ENCODE measurements at places on chromosomes 16 and 17. TPM values are rescaled to one million over a fixed set of nuclear protein-coding genes. Genes with fewer than 3 reads are reported as not detected.

GCGR gene
- not detected for total RNA-seq

SMIM36 gene
- not detected for total RNA-seq

USP6 gene
- 0.06 TPM for total RNA-seq

MAPK7 gene
- total RNA-seq = 46.5 TPM

GRCh38 chr17:3894911-3895343 lies 2.1 kb upstream of the CAMKK1 start:
- DNase-seq = no peak

DNA sequence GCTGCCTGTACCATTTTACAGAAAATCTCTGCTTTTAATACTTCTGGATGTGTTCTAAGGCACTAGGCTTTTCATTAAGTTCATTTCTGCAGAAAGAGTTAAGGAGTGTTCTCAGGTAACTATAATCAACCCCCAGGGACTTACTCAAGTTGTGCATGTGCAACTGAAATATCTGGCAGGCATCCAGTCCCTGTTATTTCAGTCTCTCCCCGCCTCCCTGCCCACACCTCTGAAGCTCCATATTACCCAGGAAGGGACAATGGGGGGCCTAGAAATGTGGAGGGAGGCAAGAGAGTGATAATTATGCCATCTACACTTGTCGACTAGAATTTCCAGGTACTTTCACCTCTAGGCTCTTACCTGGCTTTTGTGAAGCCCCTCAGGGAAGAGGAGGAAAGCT lies 432.2 kb downstream of the MAF start:
- DNase-seq = no peak

DNA sequence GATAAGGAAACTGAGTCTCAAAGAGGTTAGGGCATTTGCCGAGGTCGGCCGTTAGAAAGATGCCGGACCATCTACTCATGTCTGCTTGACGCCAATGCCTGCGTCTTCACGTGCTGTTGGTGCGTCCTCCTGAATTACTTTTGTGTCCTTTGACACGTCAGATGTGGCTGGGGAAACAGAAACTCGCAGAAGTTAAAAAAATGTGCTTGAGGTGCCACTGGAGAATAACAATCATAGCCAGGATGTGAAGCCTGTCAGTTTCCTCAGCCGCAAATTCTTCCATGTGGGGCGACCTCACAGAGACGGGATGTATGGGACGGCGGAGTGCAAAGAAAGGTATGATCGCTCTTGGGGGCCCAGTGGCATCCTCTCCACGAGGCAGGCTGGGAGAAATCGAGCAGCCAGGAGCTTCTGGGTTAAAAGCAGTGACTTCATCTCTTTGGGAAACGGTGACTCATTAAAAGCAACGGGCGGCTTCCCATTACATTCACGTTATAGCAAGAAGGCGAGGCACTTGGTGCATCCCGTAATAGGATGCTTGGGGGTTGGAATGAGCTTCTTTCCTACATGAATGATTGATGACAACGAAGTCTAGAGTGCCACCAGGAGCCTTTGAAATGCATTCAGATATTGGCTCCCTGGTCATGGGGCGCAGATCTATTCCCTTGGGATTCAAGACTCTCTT lies 67.8 kb downstream of the BMERB1 start:
- DNase-seq = no peak

GRCh38 chr16:74558873-74559272 lies 48.0 kb downstream of the GLG1 start:
- DNase-seq = no peak

- no peak for DNase-seq
Measured at GRCh38 chr16:72805486-72805885, 242.4 kb downstream of the ZFHX3 start.

GRCh38 chr16:68446681-68447652 lies 1.3 kb downstream of the SMPD3 start:
- no peak for DNase-seq

GRCh38 chr17:18107061-18107790 lies 1.3 kb upstream of the MYO15A start:
- no peak for DNase-seq

DNA sequence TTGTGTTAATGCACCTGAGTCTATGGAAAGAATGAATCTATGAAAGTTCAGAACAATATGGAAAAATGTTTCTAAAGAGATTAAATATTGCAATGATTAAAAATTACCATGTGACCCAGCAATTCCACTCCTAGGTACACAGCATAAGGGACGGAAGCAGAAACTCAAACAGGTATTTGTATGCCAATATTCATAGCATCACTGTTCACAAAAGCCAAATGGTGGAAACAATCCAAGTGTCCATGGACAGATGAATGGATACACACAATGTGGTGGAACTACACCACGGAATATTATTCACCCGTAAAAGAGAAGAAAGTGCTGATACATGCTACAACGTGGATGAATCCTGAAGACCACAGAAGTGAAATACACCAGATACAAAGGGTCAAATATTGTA lies 37.7 kb downstream of the VPS53 start:
- DNase-seq = no peak

DNA sequence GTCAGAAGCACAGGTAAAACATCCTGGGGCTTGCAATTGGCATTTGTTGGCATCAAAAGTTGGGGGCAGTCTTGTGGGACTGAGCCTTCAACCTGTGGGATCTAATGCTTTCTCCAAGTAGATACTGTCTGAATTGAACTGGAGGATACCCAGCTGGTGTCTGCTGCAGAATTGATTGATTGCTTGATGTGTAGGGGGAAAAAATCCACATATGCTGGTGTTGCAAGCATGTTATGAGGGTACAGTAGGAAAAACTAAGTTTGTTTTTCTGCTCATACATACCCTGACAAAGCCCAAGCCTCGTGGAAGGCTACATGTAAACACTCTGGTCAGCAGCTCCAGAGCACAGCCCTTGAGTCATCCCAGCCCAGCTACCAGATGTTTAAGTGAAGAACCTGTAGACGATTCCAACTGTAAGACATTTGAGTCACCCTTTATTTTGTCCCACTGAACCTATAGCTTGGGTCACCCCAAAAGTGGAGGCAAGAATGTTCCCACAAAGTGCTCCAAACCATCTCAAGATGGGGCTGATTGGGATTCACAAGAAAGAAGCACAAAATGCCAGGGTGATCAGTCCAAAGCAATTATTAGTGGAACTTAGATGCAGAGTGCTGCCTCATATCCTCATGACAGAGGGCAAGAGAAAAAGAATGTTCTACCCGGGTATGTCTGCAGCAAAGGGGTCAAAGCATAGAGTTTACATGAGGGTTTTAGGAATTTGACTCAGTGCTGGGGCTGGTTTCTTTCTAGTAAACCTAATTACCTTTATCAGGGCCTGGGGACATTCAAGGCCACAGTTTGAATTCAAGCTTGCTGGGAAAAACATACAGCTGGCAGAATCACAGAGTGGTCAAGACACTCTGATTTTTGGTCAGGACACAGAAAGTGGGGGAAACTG lies 9.6 kb upstream of the APPBP2 start:
- no peak for DNase-seq

DNA sequence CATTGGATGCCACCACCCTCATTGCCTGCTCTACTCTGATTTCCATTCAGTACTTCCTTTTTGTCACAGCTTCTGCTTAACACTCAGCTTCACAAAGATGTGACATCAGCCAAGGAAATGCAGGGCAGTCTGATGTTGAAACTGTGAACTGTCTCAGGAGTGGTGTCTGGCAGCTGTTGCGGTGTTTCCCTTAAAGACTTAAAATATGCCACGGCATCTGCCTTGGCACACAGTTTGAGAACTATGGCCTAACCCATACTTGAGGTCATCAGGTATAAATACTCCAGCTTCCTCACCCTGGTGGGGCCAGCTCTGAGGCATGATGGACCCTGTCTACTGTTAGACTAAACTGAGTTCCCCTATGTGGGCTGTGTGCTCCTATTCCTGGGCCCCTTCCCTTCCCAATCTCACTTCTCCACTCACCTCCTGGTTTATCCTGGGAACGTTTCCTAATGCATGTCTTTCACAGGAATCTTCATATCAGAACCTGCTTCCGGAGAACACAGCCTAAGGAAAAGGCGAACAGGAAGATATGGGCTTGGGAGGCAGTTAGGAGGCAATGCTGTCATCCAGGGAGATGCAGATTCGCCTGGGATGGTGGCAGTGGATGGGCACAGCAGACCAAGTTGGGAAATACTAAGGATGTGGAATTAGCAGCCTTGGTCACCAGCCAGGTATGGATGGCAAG lies 96.5 kb downstream of the WSCD1 start:
- no peak for DNase-seq

- peak; percentile 59 for DNase-seq
Measured at GRCh38 chr17:29292071-29292991, 1.6 kb downstream of the NUFIP2 start.

DNA sequence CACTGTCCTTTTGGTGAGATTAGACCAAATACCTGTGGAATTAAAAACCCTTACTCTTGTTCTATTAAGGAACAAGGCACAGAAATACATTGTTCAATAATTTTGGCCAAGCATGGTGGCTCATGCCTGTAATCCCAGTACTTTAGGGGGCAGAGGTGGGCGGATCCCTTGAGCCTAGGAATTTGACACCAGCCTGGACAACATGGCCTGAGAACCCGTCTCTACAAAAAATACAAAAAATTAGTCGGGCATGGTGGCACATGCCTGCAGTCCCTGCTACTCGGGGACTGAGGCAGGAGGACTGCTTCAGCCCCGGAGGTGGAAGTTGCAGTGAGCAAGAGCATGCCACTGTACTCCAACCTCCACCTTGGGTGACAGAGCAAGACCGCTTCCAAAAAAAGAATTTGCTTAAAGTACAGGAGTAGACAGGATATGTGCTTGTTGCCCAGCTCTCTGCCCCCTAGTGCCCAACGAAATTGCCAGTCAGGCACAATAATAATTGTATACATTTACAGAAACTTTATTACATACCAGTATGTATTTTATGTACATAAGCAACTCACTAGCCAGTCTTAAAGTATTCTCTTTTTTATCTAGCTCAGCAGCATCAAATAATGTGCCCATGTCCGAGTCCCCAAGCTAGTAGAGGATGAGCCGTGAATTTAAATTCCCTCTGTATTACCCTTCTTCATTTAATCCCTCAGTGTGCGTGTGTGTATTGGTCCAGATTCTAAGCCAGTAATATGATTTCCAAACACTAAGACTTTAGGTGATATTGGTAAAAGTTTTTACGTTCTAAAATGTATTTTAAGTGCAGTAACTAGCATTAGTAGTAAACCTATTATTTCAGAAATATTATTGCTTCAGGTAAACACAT lies 1.4 kb downstream of the THUMPD1 start:
- DNase-seq = peak; percentile 39

DNA sequence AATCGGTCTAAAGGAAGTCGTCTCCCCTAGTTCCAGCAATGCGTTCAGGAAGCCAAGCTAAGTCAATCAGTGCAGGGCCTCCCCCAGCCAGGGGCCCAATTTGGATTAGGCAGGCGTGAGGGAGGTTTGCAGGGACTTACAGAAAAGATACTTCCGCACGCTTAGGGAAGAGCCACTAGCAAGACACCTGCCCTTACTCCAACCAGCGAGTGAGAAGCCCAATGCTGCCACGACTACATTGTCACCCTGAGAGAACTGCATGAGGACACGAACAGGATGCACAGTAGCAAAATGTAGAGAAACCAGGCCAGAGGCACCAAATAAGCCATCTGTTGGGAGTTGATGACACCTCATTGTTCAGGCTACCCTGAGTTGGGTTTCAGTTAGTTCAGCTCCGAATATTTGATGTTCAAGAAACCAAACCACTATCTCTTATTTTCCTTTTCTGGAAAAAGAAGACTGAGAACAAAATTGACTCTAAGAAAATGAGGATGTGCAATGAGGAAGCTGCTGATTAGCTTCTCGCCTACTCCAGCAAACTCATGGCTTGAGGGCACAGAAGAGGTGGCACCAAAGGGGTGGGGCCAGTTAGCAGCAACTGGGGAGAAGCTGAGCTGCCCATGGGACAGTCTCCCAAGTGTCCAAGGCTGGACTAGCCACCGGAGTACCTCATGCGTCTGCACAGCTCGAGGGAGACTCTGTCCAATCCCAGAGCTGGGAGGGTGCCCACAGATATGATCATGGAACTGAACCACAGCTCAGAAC lies 29.3 kb downstream of the TK2 start:
- DNase-seq = no peak

DNA sequence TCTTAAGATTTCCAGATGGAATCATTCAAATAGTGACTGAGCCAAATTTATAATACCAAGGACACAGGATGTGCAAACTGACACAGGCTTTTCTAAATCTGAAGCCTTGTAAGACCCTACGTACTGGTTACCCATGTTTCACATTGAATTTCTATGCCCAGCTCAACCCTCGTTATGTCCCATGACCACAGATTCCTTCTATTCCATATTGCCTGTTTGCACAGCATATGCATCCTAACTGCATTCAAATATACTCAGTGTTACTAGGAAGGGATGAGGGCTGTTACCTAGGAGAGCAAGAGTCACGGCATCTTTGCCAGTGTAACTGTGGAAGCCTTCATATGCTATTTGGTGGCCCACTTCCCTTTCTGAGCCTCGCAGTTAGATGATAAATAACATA lies 305.2 kb downstream of the SHISA9 start:
- DNase-seq = no peak

GRCh38 chr16:27503662-27504061 lies 46.1 kb downstream of the GTF3C1 start:
- no peak for DNase-seq

GRCh38 chr17:13521784-13522183 lies 79.9 kb downstream of the HS3ST3A1 start:
- no peak for DNase-seq

GRCh38 chr17:4420692-4421131 lies 13.0 kb upstream of the SPNS3 start:
- DNase-seq = peak; percentile 80

GRCh38 chr16:30354423-30355143 lies 525 bp downstream of the CD2BP2 start:
- peak; percentile 35 for DNase-seq
